ENCODE measurements at places on chromosomes 4 and X.

DNA sequence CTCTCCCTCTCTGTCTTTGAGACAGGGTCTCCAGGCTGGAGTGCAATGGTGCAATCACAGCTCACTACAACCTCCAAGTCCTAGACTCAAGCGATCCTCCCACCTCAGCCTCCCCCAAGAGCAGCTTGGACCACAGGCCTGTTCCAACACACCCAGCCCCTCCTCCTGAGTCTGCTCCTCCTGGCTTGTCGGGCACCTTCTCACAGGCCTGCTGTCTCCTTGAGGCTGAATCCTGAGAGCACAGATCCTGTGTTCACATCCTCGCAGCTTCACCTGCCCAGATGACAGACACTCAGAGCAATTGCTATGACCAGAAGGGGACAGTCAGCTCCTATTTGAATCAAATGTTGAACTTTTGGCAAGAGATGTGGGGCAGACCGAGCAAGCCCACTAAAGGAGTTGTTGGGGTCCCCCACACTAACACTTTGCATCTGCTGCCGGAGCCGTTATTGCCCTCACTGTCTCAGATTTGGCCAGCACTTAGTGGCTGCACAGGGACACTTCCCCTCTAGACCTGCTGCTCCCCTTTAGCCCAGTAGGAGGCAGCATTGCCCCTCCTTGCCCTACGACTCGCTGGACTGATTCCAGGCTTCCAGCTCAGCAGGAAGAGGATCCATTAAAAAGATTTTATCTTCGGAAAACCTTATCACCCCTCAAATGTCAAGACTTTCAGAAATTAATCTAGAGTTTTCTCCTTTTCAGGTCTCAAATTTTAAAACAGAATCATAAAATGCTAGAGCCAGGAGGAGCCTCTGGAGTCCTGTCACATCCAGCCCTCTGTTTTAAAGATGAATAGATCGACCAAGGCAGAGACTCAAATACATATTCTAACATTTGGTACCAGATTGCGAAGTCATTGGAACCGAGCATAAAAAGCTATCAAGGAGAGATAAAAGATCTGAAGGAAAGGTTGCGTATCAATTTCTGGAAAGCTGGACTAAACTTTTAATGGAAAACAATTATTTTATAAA, 113.7 kb downstream of the USP46 start:
- peak; percentile 51 for DNase-seq

DNA sequence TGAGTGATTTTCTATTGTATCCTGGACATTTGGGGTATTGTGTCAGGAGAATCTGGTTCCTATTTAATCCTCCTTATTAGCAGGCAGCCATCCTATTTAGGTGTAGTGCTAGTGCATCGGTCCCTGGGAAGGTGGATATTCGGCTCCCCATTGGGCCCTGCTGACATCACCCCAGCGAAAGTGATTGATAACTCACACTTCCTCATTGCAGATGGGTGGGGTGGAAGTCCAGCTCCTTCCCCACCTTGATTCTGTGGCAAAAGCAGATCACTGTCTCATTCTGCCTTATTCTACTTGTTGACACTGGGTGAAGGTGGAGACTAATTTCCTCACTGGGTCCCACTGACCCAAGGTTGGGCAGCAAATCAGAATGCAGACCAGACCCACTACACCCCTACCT, 23.2 kb upstream of the BRS3 start:
- no peak for DNase-seq

GRCh38 chr4:92382128-92382527, 78.4 kb downstream of the GRID2 start:
- DNase-seq: no peak

- DNase-seq: no peak
Measured at GRCh38 chr4:38821739-38822138, 17.1 kb upstream of the TLR1 start.

DNA sequence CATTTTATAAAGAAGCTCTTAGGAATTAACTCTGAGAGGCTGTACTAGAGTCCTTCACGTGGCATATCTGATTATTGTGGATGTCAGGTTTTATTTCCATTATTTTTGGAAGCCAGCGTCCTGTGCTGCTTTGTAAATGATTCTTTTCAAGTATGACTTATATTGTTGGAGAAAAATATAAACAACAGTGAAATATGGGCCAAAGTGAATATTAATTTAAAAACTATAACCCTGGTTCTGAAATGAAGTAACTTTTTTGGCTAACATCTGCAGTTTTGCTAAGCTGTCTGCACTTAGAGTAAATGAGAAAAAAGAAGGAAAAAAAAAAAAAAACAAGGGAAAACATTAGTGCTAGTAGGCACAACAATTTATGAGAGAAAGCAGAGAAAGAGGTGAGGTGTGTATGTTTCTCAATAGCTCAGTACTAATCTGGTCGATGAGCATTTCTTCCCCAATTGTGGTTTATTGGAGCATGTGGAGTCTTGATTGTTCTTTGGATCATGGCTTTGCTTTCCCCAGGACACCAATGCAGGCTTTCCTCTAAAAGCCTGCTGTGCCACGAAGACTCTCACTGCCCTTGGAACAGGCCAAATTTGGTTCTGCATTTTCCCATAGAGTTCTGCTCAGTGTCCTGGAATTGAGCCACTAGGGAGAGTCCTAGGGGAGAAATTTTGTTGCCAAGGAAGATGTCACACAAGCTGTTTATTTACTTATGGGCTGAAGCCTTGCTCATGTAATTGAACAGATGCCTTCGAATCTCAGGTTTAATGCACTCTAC, 273.3 kb downstream of the DKK2 start:
- no peak for DNase-seq

DNA sequence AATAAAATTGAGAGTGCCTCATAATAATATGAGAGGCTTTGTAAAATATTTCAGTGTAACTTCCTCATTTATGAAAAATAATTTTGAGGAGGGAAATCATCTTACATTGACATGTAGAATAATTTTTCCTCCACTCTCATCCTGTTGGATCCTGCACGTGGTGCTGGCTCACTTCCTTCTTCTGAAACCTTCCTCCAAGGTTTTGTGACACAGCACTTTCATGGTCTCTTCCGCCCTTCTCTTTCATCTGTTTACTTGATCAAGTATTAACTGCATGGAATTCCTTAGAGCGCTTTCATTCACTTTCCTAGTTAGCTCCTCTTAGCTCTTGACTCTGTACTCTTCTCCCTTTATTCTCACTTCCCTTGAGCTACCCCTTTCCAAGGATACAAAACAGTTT, 246.5 kb downstream of the RAPGEF2 start:
- no peak for DNase-seq

Measured in activated CD4-positive, alpha-beta T cell treated with anti-CD3 and anti-CD28 coated beads, Interleukin-2, amount 50 U/mL, for 1 hour (primary cell).